ENCODE measurements at places on chromosomes 1 and 21.
A peak's percentile ranks its signal among the peaks of the same experiment; 100 is the strongest.

DNA sequence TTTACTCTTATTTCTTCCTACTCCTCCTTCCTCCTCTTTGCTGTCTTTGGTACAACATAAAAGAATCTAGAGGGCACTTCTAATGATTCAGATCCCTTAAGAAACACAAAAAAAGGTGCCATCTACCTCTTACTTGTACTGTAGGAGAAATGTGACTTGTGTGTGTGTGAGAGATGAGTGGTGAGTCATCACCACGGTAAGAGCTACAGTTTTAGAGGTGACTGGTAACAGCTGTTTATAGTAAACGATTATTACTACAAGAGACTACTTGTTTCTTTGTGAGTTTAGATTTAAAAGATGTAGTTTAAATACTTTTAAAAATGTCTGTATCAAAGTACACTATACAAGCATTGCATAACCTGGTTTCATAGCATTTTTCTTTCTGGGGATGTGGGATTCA is 40.4 kb downstream of the SLC35D1 start:
- DNase-seq, result peak; percentile 67

- DNase-seq, result peak; percentile 88
Observed at GRCh38 chr1:67853704-67854103, 20.4 kb upstream of the GNG12 start.

DNA sequence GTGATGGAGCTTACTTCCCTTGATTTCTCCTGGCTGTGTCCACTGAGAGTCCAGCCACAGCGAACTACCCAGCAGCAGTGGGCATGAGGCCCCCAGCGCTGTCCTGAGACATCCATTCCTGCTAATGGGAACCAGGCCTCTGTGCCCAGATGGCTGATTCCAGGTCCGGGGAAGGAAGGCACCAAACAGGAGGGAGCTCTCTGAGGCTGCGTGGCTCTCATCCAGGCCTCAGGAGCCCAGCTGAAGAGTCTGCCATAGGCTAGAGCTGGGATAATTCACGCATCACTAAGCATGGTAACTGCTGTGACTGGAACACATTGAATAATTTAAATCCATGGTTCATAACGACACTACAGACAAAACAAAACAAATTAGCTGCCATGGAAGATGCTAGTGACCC is 24.7 kb upstream of the LRRC47 start:
- no peak for DNase-seq

DNA sequence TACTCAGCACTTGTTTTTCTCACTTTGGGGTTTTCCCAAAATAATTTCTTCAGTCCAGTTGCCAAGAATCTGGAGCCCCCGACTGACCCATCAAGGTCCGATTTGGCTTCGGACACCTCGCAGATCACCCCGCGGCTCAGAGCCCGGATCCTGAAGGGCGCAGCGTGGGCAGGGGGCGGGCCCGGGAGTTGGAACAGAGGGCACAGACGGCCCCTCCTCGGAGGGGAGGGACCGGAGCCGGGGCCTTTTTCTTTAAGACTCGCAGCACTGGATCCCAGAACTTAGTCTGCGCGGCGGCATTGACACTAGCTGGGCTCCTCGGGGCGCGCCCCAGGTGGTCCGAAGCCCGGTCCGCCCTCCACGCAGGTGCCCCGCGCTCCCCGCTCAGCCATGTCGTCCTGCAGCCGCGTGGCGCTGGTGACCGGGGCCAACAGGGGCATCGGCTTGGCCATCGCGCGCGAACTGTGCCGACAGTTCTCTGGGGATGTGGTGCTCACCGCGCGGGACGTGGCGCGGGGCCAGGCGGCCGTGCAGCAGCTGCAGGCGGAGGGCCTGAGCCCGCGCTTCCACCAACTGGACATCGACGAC is at the start of gene CBR3:
CBR3 (plus strand) TSS at position 277 of the 588 bp plus-strand sequence; CDS start at position 391, 114 bp downstream.
- DNase-seq, result peak; percentile 37

GRCh38 chr1:172323686-172324085 is 96.8 kb upstream of the C1orf105 start:
- DNase-seq, result no peak

DNA sequence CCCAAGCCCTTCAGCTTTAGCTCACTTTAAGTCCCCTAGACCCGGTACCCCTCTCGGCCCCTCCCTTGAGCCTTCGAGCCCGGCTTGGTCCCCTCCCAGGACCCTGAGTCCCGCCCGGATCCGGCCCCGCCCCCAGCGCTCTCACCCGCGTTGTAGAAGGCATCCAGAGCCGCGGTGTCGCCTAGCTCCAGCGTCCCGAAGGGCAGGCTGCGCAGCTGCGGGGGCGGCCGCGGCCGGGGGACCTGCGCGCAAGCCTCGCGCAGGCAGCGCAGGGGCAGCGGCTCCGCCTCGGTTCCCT is 699 bp downstream of the MAP3K6 start:
- peak; percentile 58 for DNase-seq

GRCh38 chr1:115233598-115233997 is 104.5 kb downstream of the NGF start:
- no peak for DNase-seq

- DNase-seq, result no peak
Observed at GRCh38 chr1:204735042-204735441, 49.5 kb upstream of the LRRN2 start.

GRCh38 chr1:149848340-149849110 is 50.8 kb upstream of the BOLA1 start:
- peak; percentile 7 for DNase-seq

DNA sequence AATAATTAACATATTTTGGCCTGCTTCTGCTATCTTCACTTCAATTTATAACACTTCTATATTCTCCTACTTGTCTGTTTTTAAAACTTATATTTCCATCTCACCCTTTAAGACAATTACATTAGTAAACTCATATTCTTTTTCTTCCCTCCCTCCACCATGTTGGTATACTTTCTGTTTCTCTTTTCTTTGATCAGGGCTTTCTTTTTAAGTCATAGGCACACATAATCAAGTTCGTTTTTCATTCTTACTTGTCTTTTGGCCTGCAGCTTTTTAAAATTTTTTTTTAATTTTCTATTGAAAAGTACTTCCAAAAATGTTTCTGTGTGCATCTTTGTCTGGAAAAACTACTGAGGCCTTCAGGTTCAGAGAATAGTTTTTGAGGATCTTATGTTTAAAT is 2.3 kb downstream of the PYHIN1 start:
- DNase-seq, result no peak

DNA sequence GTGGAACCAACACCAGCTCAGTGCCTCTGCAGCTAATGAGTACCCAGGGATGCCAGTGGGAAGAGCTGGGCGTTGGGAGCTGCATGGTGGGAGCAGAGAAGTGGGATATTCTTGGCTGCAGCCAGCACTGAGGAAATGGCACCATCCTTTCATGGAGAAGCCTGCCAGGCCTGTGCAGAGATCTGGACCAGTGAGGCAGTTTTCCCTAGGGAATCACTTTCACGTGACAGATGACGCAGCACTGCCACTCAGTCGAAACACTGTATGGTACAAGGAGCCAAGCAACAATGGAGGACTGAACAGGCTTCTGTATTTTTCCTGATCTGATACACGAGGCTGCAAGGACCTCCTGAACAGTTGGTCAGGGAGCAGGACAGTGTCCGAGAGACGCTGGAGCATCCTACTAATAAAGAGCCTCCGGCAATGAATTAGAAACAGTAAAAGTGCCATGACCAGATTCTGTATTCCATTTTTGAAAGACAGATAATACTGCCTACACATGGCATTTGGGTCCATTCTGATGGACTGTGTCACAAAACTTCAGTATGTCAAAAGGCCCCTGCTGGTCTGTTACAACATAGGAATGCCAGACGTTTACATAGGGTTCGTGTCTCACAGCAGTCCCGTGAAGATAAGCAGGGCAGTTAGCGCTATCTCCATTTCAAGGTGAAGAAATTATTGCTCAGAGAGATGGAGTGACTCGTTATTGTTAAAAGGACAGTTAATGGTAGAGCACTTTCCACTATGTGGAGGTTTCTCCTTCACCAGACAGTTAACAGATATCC is 44.0 kb upstream of the LMO4 start:
- no peak for DNase-seq

GRCh38 chr1:67735806-67736627 is 51.0 kb downstream of the GADD45A start:
- peak; percentile 94 for DNase-seq

GRCh38 chr1:112878321-112878720 is 77.7 kb downstream of the SLC16A1 start:
- DNase-seq, result no peak

DNA sequence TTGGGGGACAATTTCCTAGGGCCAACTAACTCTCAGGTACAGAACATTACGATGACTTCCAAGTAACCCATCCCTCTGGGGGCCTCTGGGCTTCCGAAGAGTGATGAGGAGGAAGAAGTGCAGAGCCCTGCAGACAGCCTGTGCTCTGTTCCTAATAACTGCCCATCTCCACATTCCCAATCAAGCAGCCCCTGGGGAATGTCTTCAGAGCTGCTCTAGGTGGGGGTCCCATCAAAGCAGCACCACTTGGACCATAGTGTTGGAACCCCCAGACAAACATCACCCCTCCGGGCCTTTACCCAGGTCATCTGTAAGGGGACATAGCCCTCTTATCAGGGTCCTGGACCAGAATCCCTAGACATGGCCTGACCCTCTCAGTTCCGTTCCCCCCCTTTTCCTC is 357.3 kb downstream of the NPHP4 start:
- no peak for DNase-seq

DNA sequence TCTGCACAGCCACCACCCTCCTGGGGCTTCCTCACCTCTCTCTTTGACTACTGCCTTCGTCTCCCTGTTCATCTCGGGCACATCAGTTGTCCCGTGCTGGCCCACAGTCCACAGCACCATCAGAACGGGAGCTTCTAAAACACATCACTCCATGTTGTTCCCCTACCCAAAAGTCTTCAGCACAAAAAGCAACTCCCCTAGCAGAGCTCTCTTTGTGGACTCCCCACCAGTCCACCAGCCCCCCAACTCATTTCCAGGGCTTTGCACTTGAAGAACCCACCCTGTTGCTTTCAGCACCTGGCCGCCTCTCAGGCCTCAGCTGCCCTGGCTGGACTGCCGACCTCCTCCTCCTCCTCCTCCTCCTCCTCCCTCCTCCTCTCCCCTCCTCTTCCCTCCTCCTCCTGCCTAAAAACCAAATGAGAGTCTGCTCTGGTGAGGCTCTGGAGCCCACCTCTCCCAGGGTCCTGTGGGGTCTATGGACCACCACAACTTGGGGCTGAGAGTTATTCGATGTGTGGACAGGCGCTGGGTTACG is 251.2 kb upstream of the VAMP3 start:
- DNase-seq, result no peak

GRCh38 chr1:112866151-112866550 is 89.8 kb downstream of the SLC16A1 start:
- peak; percentile 74 for DNase-seq

GRCh38 chr1:98965394-98965793 is 39.3 kb downstream of the PLPPR5 start:
- no peak for DNase-seq

GRCh38 chr1:110597966-110598365 is 8.2 kb downstream of the KCNA2 start:
- no peak for DNase-seq

DNA sequence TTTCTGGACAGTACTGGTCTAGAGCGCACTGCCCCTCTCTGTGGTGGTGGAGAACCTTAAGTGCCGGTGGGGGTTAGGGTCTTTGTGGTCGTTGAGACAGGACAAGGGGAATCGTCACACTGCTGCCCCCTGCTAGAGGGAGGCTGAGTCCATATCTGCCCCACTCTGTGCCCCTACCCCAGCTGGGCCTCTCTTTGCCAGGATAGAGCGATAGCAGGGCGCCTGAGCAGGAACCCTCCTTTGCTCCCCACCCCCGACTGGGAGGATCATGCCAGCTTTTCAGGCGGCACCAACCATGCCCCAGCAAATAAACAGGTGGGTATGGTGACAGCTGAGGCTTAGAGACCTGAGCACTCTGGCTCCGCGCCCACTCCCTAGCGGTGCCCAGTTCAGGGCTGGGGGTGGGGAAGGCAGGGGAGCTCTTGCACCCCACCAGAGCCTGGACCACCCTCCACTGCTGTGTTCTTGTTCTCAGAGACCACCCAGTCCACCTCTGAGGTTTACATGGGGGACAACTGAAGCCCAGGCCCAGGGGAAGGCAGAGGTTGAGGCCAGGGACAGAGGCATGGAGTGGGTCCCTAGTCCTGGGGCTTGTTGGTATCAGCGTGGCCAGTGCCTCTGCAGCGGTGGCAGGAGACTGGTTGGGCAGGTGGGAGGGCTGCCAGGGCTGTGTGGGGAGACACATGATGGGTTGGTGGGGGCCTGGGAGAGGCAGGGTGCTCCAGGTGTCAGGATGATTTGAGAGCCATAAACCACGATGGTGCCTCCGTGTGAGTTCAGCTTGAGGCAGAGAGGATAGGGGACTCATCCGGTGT is 1.6 kb downstream of the PADI2 start:
- no peak for DNase-seq

- DNase-seq, result peak; percentile 25
Observed at GRCh38 chr1:56199956-56200355, 379.4 kb downstream of the PLPP3 start.

DNA sequence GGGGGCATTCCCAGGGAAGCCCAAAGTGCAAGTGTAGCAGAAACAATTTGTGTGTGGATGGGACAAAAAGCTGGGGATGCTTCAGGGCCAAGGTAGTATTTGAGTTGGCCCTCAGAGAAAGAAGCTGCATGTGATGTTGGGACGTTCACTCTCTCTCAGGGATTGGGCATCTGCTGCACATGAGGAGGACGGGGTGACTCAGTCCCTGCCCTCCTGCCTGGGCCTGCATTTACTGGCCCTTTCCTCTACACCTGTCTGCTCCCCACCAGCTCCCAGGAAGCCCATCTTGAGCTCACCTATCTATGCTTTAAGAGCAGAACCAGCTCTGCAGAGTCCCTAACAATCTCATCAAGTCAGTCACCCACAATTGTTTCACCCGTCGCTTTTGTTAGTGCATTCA is 23.5 kb upstream of the MPZL1 start:
- DNase-seq, result no peak

DNA sequence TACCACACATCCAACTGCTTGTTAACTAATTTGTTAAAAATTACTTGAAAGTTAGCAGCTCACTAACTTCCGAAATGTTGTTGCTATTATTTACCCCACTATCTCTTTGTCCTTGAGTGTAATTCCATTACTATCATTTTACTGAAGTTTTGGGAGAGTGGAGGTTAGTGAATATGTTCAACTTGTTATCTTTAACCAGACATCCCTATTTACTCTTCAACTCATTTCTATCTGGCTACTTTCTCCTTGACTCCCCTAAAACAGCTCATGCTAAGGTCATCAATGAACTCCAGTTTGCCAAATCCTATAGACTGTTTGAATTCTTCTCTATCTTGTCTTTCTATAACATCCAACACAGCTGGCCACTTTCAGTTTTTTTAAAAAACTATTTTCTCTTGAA is 4.3 kb upstream of the C1orf116 start:
- DNase-seq, result no peak
